ACHN (cell line): ENCODE measurements at places on chromosomes 2 and 18.

- DNase-seq = peak; percentile 53
Measured at GRCh38 chr2:24722141-24722790, 70.9 kb downstream of the PTRHD1 start.

DNA sequence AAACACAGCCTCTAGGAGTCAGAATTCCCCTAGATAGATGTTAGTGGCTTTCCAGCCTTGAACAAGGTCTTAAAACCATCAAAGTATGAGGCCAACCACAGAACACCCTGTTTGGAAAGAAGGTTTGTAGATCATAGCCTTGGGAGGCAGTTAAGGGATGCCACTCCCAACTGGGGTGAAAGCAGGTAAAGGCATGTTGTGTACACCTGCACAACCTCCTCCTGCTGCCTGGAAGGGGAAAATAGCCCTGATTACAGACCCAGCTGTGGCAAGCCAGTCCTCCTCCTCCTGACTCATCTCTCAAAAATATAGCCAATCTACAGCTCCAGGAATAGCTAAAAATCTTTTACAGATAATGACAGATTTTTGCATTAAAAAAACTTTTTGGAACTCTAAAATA lies 108.1 kb downstream of the RBM43 start:
- DNase-seq = no peak

GRCh38 chr2:192828947-192829346 lies 634.2 kb upstream of the TMEFF2 start:
- DNase-seq = no peak

- peak; percentile 60 for DNase-seq
Measured at GRCh38 chr2:96768083-96768561, 7.4 kb downstream of the CNNM4 start.

GRCh38 chr18:29174891-29175290 lies 998.0 kb upstream of the CDH2 start:
- no peak for DNase-seq

GRCh38 chr2:166181813-166182154 lies 54.0 kb upstream of the SCN1A start:
- no peak for DNase-seq

- DNase-seq = no peak
Measured at GRCh38 chr18:41268271-41268670, 686.8 kb upstream of the PIK3C3 start.
